ENCODE measurements at places on chromosomes 4 and X. TPM values are rescaled to one million over a fixed set of nuclear protein-coding genes. Genes with fewer than 3 reads are reported as not detected.

Gene DIPK2B
- 42.8 TPM for total RNA-seq

Gene TAF7L
- total RNA-seq = 0.26 TPM

- no peak for DNase-seq
Observed at GRCh38 chrX:118360429-118361125, 14.7 kb downstream of the WDR44 start.

DNA sequence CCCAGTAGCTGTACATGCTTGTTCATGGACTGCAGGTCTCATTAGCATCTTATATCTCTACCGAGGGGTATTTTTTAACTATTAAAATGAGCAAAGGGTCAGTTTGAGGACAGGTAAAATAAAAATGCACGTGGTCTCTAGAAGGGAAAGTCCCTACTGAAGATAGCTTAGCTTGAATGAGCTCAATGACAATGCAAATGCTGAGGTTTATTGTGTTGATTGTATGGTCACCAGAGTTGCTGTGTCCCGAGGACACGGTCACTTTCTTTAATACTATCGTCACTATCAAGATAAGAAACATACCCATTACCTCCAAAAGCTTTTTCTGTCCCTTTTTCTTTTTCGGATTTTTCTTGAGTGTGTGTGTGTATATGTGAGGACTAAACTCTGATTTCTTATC, 250.5 kb upstream of the PRKX start:
- no peak for DNase-seq

Gene GPRASP2
- 5.5 TPM for total RNA-seq

DNA sequence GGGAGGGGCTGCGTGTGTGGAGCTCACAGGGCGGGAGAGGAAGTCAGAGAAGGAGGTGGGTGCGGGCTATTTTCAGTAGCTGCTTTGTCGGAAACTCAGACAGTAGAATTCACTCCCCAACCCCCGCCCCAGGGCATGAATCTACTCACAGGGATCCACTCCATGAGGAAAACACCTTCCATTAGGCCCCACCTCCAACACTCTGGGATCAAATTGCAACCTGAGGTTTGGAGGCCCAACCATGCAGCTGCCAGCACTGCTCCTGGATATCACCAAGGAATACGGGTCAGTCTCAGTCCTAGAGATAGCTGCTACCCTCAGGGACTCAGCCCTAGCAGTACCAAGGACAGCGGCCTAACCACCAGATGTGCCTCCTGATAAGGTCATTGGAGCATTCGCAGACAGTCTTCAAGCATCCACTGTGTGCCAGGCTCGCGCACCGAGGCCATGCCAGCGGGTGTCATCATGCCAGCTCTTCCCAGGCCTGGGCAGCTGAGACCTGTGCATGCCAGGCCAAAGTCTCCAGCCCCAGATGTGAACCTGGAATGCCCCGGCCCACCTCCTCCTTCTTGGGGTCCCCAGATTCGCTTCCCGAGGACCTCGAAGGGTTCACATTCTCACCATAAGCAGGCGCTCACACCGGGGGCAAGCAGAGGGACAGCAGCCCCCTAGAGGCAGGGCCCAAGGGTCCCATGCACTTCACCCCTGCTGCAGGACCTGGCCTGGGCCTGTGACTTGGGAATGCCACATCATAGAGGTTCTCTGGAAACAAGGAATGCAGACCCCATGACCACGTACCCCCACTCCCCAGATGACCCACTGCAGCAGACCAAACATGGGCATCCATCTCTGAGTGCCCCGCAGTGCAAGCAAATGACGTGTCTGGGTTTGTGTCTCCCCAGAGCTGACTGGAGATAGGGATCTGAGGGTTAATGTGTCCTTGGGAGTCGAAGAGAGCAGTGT, 102.3 kb downstream of the ADRA2C start:
- no peak for DNase-seq

- no peak for DNase-seq
Observed at GRCh38 chr4:10140866-10141759, 24.5 kb upstream of the WDR1 start.

DNA sequence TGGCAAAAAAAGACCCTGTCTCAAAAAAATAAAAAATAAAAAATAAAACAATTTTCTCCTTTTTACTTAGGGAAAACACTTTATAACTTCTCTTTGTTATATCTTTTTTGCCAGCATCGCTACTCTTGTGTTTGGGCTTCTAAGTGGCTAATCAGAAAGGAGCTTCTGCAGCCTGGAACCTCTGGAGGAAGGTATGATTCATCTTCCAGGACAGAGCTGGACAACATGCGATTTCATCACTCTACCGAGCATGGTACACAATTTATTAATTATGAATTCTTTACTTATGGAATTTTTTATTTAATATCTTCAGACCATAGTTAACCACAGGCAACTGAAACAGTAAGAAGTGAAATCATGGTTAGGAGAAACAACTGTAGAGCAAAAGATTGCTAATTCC, 1254.3 kb upstream of the AGA start:
- no peak for DNase-seq

Gene ERCC6L
- not detected for total RNA-seq

DNA sequence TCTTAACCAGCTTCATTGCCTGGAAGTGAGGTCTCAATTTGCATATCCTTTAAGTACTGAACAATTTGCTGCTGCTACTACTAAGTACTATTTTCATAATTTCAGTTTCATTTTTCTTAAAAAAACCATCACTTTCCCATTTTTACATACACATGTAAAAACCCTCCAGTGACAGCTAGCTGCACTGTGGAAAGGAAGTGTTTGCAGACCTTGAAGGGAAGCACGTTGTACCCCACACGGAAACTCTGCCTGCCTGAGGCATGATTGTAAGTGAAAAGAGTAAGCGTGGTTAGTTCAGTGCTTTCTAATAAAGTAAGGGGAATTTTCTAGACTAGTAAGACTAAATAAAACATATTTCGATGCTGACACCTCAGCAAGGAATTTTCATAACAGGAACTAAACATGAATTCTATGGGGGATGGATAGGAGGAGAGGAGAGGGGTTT, 103.6 kb downstream of the RAPGEF2 start:
- no peak for DNase-seq

GRCh38 chr4:184751585-184751956, 17.7 kb upstream of the CENPU start:
- no peak for DNase-seq

DNA sequence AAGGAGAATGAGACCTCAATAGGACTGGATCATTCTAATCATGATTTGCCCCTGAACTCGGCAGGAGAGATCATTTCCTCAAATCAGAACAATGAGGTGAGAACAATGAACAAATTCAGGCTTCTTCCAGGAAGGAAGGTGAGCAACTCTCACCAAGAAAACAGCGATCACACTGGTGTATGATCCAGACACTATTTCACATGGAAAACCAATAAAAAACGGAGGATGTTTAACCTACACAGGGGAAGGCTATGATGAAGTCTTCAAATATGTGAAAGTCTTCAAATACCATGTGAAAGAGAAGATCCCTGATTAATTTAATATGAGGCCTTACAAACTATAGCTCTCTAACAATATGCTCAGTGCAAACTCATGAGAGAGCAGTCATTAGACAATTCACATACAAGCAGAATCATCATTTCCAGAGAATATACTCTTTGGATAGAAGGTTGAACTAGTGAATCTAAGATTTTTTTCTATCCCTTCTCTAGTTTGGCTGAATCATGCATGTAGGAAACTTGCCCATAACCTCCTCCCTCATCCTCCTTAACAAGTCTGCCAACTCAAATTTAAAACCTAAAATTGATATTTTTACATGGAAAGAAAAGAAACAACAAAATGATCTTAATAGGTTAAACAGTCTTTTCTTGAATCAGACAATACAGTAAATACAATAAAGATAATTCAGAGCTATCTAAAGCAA, 122.5 kb downstream of the ADAMTS3 start:
- no peak for DNase-seq

- no peak for DNase-seq
Observed at GRCh38 chr4:133316909-133317308, 167.8 kb downstream of the PCDH10 start.

DNA sequence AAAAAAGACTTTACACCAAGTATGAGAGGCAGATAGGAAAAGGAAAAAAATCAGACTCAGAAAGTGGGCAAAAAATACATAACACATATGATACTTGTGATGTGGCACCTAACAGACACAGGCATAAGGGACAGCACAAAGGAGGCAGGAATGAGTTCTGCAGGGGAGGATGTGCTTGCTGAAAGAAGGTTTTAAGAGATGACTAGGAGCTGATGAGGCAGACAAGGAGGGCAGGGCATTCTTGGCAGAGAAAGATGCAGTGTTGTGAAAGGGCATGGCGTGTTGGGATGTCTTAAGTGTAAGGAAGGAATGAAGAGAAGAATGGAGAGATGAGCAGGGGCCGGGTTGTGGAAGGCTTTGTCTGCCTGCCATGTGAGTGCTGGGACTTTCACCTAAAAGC, 49.7 kb upstream of the TMEM154 start:
- no peak for DNase-seq

GRCh38 chr4:182575225-182575624, 332.0 kb downstream of the TENM3 start:
- no peak for DNase-seq
